ENCODE measurements at places on chromosomes 4 and X.

- DNase-seq = no peak
Measured at GRCh38 chr4:96248225-96248624, 408.3 kb downstream of the PDHA2 start.

DNA sequence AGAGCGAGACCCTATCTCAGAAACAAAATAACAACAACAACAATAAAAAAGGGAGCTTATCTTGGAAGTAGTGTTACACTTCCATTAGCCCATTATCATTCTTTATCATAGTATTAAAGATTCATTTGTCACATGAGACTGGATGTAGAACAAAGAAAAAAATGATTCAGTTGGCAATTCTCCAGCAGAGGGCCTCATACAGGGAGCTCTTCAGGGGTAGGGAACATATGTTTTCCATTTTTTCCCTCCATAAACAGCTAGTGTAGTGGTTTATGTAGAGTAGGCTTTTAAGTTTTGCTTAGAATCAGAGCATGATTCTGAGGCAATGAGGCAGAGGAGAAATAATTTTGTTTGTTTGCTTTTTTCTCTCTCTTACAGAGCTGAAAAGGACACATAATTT is 5.8 kb downstream of the CPE start:
- no peak for DNase-seq

- no peak for DNase-seq
Measured at GRCh38 chr4:74190919-74191397, 33.0 kb downstream of the MTHFD2L start.

- no peak for DNase-seq
Measured at GRCh38 chr4:38939165-38939564, 71.6 kb downstream of the FAM114A1 start.

- no peak for DNase-seq
Measured at GRCh38 chr4:57363346-57363745, 253.2 kb upstream of the IGFBP7 start.

GRCh38 chr4:143294310-143294709 is 42.4 kb upstream of the GAB1 start:
- no peak for DNase-seq

DNA sequence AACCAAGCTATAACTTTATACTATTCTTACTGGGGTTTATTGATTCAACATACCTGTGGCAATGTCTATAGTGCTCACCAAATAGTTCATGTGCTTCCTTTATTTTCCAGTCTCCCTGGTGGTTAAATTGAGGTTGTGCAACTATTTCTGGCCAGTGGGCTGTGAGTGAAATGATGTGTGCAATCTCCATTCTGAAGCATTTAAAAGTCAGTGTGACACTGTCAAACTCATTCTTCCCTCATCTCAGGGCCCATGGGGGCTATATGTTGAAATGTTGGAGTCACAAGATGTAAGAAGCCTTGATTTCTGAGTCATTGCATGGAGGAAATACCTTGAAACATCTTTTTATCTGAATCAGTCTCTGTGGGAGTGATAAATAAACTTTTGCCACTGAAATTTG is 414.3 kb upstream of the RPS6KA3 start:
- DNase-seq = no peak

- no peak for DNase-seq
Measured at GRCh38 chrX:57104406-57104805, 16.9 kb downstream of the SPIN2B start.

DNA sequence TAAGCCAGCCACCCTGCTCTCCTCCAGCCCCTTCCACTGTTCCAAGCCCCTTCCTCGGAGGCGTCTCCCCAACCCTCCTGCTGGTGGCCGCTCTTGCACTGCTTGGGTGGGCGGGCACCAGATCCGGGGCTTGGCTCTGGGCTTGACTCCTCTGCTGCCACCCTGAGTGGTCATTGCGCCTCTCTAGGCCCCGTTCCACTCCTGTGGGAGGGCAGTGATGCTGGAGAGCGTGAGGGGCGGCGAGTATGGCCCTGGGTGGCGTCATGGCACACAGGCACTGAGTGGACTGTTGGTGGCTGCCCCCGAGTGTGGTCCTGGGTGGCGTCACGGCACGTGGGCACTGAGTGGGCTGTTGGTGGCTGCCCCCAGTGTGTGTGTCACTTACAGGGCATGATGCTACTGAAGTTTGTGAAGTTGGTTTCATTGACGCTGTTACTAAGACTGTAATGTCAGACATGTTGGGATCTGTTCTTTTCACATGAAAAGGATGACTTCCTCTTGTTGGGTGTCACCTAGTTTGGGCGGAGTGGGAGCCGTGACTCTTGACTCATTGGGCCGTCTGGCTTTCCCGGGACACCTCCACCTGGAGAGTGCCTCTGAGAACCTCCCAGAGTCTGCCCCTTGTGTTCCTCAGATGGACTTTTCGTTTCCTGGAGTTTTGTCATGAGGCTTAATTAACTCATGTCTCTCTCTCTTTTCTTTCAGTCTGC is 55.9 kb upstream of the HGFAC start:
- DNase-seq = no peak

- DNase-seq = no peak
Measured at GRCh38 chrX:49287665-49288064, 15.8 kb upstream of the GAGE10 start.

DNA sequence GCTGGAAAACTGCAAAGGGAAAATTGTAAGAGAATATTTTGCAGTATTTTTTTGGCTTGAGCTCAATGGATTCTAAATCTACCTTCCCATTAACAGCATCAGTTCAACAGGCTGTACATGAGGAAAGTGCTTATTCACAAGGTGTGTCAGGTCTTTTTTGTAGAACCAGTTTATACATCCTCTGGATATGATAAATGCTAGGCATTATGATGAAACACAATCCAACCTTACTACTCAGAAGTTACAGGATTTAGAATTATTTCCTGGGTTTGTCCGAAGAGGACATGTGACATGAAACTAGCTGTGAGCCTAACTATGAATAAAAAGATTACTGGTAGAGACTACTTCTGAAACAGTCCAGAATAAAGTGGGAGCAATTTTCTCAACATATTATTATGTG is 49.5 kb downstream of the ATXN3L start:
- no peak for DNase-seq

DNA sequence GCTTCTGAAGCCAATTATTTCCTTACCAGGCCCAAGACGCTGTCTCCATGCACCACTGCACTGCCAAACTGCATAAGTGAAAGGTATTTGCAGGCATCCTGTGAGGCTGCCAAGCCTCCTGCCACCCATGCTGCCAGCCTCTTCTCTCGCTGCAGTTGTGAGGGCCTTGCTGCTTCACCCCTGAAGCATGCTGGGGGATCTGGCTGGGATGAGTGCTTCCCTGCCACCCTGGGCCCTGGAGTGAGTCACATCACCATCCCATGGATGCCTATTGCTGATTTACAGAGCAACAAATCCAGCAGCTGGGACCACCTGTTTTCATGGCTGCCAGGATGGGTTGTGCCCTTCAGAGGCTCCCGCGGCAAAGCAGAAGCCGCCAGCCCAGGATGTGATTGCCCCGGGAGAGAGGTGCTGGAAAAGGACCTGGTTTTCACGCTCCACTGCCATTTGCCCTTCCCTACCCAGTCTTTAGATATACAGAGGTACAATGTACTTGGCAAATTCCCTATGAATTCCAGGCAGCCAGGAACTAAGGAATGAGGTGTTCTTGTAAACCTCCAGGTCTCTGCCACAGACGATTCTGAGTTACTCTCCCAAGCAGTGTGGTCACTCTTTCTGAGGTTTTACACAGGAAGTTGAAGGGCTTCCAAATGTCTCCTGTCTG is 41.5 kb upstream of the PTCHD1 start:
- no peak for DNase-seq

DNA sequence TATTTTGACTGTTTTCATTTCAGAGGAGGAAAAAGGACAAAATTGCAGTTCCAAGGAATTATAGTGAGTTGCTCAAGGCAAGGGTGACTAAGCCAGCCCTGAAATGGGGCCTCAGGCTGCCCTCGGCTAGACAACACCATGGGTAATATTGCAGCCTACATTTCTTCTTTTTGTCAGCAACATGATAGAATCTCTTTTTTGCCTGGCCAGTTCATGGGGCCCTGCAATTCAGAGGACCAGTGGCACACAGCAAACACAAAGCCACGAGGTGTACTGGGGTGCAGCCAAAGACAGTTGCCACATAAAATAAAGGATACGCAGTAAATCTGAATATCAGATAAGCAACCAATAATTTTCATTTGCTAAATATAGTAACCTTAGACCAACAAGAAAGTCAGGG is 41.8 kb downstream of the RBM47 start:
- no peak for DNase-seq

- no peak for DNase-seq
Measured at GRCh38 chr4:83364312-83364711, 29.7 kb upstream of the HPSE start.

All from cortex of kidney (tissue), 1 donor.